Esophagus mucosa (tissue), 1 donor: ENCODE measurements at places on chromosomes 16 and 17. TPM values are rescaled to one million over a fixed set of nuclear protein-coding genes. Genes with fewer than 3 reads are reported as not detected.
A peak's percentile ranks its signal among the peaks of the same experiment; 100 is the strongest.

DNA sequence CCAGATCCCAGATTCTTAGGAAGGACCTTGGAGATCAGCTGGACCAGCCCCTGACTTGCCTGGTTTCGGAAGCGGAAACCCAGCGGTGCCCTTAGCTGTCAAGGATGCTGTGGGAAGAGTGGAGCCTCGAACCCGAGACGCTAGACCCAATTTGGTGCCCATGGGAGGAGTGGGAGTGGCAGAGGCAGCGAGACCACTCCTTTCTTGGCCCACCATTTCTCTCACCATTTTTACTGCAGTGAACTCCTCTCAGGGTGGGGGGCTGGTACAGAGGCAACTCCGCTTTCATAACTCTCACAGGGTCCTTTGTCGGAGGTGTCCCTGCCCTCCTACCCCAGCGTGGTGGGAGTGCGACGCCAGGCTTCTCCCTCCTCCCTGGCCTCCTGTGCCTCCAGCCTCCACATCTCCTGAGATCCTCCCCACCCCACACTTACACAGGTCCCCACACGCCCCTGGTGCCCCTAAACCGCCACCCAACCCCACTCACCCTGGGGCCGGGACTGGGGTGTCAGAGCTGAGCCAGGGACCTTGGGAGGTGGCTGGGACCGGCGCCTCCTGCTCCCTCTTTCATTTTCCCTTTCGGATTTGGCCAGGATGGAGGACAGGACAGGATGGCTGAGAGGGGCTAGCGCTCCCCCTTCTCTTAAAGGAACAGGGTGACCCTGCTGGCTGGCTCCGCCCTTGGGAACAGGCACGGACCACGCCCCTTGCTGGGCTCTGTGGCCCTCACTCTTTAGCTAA is at the start of gene GJD3:
GJD3 (minus strand) TSS at position 617 of the 741 bp plus-strand sequence. CDS start 922 bp downstream, outside the sequence.
- ATAC-seq: no peak

DNA sequence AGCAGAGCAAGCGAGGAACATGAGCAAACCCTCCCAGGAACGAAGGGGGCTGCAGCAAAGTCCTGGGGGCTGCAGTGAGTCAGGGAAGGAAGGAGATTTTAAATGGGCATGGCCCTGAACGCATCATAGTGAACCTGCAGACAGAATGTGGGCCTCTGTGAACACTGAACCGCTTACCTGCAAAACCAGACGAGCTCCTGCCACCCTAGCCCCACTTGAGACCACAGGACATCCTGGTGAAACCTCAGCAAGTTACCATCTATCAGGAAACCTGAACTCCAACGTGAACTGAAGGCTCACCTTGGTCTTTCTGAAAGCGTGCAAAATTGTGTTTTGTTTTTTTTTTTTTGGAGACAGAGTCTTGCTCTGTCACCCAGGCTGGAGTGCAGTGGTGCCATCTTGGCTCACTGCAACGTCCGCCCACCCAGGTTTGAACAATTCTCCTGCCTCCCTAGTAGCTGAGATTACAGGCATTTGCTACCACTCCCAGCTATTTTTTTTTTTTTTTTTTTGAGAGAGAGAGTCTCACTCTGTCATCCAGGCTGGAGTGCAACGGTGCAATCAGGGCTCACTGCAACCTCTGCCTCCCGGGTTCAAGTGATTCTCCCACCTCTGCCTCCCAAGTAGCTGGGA is 30.8 kb downstream of the FANCA start:
- ATAC-seq: no peak

- peak; percentile 89 for ATAC-seq
These were observed 32.9 kb downstream of the KSR1 start for GRCh38 chr17:27489045-27489715.

Gene ATP2C2
- 6.9 TPM for total RNA-seq

Gene TSEN54
- 23.2 TPM for total RNA-seq
